Stimulated activated CD4-positive, alpha-beta T cell treated with anti-CD3 and anti-CD28 coated beads, TNF-alpha, amount 100 ng/mL, for 1 hour (primary cell): ENCODE measurements at places on chromosomes 7 and 10.

- DNase-seq, result no peak
These were observed 15.0 kb upstream of the ARMC3 start for GRCh38 chr10:22912763-22913384.

GRCh38 chr10:54009672-54010071, 791.4 kb downstream of the PCDH15 start:
- no peak for DNase-seq

DNA sequence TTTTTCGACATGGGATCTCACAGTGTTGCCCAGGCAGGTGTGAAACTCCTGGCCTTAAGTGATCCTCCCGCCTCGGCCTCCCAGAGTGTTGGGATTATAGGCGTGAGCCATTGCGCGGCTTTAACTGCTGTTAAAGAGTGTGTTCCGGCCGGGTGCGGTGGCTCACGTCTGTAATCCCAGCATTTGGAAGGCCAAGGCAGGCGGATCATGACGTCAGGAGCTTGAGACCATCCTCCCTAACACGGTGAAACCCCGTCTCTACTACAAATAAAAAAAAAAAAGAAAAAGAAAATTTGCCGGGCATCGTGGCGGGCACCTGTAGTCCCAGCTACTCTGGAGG, 1.1 kb downstream of the RABGEF1 start:
- no peak for DNase-seq

- no peak for DNase-seq
These were observed 6.8 kb upstream of the NCOA4 start for GRCh38 chr10:46037107-46037825.

- no peak for DNase-seq
These were observed 36.3 kb downstream of the GARS1 start for GRCh38 chr7:30630986-30631385.

DNA sequence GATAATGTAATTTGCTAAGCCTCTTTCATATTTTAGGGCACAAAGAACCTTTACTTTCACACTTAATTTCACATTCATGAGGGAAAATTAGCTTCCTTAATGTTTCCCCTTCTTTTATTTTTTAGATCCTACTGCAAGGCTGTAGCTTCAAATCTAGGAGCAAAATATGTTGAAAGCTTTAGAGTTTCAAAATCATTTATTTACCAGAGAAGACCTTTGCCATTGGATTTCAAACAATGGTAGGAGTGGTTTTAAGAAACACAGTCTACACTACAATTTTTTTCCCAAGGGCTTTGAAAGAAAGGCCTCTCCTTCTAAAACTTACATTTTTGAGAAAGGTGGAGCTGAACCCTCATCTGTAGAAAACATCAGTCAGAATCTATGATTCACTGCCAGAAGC, 43.3 kb upstream of the MEOX2 start:
- DNase-seq, result no peak

GRCh38 chr7:17633067-17633466, 307.2 kb downstream of the SNX13 start:
- no peak for DNase-seq

GRCh38 chr10:32269343-32270100, 77.4 kb downstream of the EPC1 start:
- no peak for DNase-seq

DNA sequence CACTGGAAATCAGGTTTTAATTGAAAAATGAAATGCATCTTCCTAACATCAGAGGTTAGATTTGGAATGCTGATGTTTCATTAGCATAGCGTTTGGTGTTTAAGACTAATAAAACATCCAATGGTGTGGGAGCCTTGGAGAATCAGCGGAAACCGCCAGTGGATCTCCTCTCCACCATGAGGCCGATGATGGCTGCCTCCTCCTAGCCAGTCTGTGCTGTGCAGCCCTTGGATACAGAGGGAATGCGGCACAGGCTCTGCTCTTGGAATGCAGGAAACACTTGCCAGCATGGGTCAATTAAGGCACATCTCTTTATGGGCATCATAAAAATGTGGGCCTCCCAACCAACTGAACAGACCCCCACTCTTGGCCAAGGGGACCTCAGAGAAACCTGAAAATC, 259.9 kb downstream of the GLRX3 start:
- no peak for DNase-seq

- no peak for DNase-seq
These were observed 7.0 kb downstream of the ANXA7 start for GRCh38 chr10:73406846-73407245.

DNA sequence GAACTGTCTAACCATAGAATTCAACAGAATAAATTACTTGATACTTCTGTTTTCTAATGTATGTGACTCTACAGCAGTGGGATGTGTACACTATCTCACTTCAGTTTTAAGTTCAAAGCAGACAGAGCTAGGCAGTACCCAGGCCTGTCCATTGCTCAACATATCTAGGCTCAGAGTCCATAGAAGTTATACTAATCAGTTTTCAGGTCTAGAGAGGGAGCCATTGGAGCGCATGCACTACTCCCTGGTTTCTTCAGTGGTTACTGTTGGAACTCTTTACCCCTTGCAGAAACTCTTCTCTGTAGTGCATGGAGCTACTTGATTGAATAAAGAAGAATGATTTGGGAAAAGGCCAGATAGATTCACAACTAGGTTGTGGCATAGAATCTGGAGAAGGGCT, 4.4 kb downstream of the CD36 start:
- no peak for DNase-seq

DNA sequence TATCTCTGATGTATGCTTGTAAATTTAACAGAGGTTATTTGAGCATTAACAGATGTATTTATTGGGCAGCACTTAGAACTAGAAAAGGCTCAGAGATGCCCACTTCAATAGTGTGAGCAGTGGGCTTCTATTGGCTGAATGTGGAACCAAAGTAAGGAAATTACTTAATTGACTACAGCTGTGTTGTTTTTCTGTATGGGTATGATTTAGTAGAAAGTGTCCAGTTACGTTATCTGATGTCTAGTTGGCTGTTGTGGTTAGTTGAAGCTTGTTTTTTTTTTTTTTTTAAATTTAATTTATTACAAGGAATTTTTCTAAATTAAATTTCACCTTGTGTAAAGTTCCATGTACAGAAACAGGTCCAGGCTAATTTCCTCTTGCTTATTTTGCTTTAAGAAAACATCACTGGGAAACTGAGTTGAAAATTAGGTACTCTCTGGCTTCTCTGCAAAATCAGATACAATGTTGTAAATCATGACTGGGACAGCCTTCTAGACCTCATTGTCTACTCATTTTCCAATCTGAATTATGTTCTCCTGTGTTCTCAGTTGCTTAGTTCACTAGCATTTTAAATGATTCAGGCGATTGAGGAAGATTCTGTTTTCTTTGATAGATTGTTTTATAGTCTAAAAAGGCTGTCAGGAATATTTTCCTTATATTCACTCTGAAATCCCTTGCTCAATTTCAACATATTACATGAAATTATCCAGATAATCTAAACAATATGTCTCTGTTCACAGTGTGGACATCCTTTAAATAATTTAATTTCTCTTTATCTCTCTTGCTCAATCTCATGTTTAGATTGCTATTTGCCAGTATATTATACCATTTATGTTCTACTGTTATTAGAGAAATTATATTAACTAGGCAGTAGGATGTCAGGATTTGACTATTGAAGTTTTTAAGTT, 53.0 kb downstream of the PHF14 start:
- DNase-seq, result no peak

DNA sequence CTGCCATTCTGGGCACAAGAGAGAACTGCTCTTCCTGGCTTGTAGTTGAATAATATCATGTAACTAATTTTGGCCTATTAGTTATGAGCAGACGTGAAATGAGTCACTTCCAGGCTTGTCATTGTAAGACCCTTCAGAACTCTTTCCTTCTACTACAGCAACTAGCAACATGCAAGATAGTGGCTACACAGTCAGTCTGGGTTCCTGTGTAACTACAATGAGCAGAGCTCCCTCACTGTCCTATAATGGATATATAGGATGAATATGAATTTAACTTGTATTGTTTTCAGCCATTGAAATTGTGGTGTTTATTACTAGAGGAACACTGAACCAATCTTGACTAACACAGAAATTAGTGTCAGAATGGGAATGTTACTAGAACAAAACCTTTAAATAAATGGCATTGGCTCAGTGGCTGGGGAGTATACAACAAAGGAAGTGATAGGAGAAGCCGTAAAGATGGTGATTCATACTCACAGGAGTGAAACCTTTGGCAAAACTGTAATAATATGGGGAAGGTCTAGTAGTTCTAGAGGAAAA, 2.9 kb upstream of the MTPN start:
- no peak for DNase-seq
